ENCODE measurements at places on chromosomes 11 and 22.

DNA sequence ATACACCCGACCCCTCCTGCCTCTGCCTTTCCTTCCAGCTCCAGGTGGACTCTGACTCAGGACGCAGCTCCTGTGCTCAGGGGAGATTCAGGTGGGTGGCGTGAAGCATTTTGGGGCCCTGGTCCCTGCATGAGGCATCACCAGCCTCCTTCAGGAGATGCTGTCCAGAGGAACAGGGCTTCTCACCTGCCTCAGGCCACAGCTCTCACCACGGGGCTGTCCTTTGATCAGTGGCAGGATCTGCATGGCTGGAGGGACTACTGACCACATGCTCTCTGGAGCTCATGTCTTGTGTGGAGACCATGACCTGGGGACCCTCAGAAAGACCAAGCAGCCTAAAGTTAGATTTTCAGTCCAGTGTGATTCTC lies 58.8 kb downstream of the GGTLC2 start:
- DNase-seq = no peak

DNA sequence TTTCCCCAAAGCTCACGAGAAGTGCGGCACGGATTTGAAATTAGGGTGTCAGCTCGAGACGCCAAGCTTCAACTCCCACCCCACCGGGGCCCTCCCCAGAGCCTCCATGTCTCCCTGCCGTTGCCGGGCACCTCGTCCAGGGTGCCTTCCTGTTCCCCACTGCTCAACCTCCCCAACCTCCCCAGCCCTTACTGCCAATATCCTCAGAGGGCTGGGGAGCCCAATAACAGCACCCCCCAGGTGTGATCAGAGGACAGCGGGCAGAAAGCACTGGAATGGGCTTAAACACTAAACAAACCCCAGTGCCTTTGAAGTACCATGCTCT lies 1336.4 kb downstream of the TBC1D22A start:
- no peak for DNase-seq

GRCh38 chr22:43964314-43964857 lies 9.1 kb downstream of the SAMM50 start:
- DNase-seq = no peak

DNA sequence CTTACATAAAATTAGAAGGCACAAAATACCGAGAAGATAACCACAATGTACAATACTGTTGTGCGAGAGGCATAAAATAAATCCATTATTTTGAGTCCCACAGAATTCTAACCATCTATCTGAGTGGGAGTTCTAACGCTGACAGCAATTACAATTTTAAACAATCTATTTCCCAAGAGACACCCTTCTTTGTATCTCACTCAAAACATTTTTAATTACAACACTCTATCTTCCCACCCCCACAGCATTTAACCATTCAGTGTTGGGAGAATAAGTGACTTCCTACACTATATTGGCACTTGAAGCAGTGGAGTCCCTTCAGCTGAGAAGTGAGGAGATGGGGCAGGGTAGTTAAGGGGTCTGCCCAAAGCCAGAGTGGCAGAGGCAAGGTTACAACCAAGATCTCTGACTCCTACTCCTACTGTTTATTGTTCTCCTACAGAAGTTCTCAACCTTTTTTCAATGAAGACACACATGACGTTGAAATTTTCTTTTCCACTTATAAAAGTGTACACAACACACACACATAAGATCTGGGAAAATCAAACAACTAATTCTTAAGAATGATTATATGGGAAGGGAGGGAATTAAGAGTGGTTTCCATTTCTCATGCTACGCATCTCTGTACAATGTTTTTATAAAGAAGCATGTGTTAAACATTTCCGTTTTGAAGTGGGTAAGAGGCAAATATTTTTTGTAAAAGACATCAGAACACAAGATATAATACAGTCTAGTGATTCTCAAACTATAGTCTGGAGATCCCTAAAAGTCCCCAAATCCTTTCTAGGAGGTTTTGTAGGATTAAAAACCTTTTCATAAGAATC lies 10.9 kb downstream of the SLC25A17 start:
- no peak for DNase-seq

GRCh38 chr11:689625-690024 lies 5.4 kb downstream of the DEAF1 start:
- DNase-seq = no peak

GRCh38 chr11:23212807-23213206 lies 352.5 kb upstream of the CCDC179 start:
- DNase-seq = no peak

DNA sequence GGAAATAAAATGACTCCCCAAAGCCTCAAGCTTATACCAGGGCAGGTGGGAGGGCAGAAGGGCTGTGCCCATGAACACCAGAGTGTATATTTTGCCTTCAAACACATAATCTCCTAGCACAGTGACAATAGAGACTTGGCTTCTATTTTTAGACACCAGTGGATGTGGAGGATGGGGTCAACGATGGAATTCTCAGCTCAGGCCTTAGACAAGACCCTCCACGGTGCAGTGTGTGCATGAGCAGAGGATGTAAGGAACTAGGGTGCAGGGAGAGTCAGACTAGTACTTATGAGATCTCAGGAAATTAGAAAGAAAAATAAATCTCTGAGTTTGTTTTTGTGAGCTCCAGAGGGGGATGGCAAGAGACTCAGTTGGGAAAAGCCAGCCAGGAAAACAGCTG lies 113.6 kb upstream of the CADM1 start:
- no peak for DNase-seq

DNA sequence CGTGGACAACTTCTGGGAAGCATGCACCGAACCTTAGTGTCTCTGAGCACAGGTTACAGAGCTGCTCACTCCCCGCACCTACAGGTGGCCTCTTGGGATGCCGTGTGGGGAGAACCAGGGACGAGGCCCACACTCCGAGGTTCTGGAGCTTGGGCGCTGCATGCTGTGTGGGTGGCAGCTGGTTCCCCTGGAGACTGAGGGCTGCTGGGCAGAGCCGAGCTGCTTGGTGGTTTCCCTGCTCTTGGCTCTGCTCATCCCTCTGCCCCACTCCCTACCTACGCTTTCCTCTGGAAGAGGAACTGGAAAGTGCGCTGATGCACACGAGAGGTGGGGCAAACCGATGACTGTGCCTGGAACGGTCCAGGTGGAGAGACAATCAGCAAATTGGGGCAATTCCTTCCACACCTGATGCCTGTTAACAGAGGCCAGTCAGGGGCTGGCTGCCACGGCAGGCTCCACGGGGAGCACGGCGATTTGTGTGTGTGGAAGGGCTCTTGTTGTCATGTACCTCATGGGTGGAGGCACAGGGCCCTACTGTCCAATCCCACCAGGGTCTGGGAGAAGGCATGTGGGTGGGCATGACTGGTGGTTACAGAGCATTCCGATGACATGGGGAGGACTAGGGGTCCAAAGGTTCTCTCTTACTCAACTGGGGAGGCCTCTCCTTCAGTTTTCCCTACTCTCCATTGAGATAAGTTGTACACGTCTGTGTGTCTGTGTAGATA lies 60.9 kb downstream of the ST14 start:
- no peak for DNase-seq

- DNase-seq = no peak
Measured at GRCh38 chr11:69204246-69204940, 48.7 kb downstream of the SMIM38 start.

DNA sequence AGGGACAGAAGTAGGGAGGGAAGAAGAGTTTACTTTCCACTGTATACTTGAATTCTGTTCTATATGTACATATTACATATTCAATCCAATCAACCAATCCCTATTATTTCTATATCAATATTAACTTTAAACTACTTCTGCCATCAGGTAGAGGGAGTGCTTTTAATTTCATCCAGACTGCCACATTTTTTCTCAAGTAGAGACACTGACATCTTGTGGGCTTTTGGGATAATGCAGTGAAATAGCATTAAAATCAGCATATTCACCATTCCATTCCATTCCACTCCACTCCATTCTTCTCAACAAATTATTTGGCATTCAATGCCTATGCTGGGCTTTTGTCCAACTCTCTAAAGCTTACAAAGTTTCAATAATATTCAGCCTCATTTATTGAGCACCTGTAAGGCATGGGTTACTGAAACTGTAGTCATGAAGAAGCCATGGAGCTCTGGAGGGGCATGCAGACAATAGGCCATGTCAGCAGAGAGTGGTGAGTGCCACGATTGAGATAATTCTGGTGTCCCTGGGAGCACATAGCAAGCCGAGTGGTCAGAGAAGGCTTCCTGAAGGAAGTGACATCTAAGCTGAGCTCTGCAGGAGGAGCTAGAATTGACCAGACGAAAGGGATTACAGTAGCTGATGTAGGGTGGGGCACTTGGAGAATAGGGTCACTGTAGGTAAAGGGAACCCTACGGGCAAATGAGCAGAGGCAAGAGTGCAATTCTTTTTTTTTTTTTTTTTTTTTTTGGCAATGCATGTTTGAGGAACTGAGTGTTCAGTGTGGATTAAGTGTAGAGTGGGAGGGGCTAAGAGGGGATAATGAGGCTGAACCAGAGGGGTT lies 12.8 kb upstream of the CLPB start:
- DNase-seq = peak; percentile 42

GRCh38 chr11:10058356-10058755 lies 235.7 kb downstream of the SBF2 start:
- no peak for DNase-seq

DNA sequence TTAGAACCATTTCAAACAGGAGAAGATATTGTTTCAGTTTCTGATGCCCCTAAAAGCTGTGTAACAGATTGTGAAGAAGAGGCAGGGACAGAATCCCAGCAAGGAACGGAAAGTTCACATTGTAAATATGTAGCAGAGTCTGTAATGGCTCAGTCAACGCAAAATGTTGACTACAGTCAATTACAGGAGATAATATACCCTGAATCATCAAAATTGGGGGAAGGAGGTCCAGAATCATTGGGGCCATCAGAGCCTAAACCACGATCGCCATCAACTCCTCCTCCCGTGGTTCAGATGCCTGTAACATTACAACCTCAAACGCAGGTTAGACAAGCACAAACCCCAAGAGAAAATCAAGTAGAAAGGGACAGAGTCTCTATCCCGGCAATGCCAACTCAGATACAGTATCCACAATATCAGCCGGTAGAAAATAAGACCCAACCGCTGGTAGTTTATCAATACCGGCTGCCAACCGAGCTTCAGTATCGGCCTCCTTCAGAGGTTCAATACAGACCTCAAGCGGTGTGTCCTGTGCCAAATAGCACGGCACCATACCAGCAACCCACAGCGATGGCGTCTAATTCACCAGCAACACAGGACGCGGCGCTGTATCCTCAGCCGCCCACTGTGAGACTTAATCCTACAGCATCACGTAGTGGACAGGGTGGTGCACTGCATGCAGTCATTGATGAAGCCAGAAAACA lies 40.8 kb downstream of the IGLL1 start:
- peak; percentile 45 for DNase-seq

DNA sequence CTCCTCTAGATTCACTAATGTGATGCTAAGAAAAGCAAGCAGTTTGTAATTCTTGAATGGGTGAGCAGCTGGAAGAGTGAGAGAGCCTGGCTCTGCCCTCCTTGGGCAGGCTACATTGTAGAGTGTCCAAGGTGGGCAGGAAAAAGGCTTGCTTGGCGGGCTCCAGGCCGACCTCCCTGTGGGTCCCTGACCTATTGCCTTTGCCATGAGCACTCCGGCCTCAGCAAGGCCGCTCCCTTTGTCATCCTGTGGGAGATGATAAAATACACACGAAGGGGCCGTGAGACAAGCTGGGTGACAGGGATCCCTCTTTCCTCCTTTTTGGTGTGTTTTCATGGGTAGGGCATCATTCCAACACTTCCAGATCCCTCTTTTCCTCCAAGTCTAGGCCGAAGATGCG lies 41.8 kb downstream of the TIMP3 start:
- no peak for DNase-seq

- no peak for DNase-seq
Measured at GRCh38 chr11:33920838-33921613, 29.1 kb upstream of the LMO2 start.

DNA sequence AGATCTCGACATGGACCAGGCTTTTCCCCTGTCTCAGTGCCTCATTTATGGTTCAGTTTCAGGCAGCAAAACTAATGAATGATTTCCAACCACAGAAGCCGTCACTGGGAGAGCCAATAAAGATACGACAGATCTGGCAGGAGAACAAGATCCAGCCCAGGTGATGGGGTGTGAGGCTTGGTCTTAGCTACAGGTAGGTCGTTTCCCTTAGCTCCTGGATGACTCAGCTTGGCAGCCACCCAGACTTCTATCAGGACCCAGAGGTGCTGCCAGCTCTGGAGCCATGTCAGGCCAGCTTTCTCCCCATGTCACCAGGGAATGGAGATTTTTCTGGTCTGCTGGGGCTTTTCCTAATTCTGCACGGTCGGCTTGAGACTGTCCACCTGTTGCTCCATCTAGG lies 36.3 kb upstream of the APOBEC3A start:
- no peak for DNase-seq

DNA sequence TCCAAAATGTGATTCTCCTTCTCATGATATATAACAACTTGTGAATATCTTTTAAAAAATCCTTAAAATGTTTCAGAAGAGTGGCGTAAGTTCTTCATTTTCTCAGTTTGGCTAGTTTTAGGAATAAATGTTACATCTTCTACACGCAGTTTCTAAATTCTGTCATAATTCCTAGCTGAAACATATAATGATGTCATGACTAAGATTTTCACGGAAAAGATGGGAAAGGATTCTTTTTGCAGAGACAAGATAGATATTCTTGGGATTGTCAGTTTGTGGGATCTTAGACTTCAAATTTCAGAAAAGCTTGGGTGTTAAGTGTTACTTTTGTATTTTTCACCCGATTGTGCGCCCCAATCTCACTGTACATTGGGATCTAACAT lies 1.7 kb downstream of the EED start:
- DNase-seq = no peak

- DNase-seq = no peak
Measured at GRCh38 chr11:35629511-35629910, 11.3 kb downstream of the FJX1 start.

GRCh38 chr11:128886406-128887124 lies 4.6 kb upstream of the KCNJ5 start:
- no peak for DNase-seq

DNA sequence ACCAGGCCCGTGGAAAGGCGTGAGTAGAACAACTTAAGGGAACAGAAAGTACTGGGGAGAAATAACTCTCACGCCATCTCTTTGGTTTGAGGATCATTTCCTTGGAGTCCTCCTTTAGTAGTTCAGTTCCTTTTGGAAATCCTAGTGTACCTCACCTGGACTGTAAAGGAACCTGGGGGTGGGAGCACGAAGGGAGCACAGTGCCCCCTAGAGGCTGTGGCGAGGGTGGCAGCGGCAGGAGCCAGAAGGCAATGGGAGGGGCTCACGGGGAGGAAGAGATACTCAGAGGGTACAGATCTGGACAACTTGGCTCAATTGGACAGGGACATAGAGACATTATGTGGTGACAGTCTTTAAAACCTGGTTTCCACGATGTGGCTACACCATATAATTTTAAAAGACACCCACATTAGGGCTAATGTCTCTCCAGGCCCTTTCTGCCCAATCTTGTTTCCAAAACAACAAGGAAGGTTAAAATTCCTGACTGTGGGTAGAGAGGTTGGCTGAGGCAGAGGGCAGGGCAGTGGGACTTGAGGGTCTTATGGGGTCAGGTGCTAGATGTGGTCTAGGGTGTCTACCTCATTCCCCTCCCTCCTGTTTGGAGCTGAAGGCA lies 87.0 kb downstream of the CSNK2A3 start:
- DNase-seq = no peak

GRCh38 chr11:101498891-101499290 lies 84.9 kb downstream of the TRPC6 start:
- no peak for DNase-seq
